ENCODE measurements at places on chromosomes 7 and 10.

DNA sequence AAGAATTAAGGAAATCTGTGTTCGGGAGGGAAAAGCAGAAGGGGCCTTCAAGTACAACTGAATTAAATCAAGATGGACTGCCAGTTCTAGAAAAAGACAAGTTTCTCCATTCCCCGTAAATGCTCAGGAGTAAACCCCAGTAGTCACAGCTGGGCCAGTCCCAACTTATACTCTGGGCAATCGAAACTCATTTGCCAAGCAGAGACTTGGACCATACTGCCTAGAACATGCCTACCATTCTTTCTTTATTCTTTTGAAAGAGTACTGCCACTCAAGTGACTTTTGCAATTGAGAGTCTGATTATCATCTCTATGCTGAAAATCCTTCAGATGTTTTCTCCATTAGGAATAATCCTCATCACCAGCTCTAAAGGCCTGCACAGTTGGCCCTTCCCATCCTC lies 21.4 kb downstream of the RPP30 start:
- no peak for DNase-seq

DNA sequence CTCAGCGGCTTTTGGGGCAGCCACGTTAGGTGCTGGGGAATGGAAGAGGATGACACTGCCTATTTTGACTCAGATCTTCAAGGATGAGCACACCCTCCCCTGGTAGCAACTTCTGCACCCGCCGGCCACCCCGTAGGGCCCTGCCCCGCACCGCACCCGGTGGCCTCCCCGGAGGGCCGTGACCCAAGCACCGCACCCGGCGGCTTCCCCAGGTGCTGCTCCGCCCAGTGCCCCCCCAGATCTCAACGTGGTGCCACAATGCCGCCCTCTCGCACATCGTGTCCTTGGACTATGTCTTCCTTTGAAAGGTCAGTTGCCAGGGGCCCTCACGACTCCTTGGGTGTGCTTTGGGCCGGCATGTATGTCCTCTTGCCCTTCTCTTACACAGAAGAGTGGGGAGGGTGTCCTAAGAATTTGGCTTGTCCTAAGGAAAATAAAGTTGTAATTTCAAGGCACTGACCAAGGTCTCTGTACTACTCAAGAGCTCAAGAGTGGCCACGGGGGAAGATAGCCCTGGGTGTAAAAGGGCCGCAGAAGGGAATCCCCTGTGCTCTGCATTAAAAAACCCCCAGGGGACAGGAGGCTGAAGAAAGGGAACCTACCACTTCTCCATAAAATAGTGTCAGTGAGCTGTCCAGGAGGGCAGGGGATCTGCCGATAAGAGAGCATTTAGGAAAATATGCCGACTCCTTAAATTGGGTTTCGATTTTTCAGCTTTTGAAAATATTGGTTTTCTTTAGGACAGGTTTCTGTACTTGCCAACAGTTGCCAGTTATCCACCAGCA lies 1.6 kb upstream of the LANCL2 start:
- no peak for DNase-seq

GRCh38 chr7:119545118-119545517 lies 727.9 kb upstream of the KCND2 start:
- no peak for DNase-seq

GRCh38 chr10:15453926-15454325 lies 82.8 kb upstream of the FAM171A1 start:
- no peak for DNase-seq

DNA sequence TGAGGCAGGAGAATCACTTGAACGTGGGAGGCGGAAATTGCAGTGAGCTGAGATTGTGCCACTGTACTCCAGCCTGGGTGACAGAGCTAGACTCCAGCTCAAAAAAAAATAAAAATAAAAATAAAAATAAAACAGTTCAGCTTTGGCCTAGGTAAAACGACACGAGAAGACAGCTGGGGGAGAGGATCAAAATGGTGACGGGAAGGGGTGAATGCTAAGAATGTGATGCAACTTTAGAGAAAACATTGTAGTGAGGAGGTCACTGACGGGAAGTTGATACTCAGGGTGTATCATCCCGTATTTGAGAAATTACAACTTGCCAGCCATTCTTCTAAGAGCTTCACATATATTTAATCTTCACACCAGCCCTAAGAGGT lies 1.1 kb downstream of the NDST2 start:
- DNase-seq: no peak

DNA sequence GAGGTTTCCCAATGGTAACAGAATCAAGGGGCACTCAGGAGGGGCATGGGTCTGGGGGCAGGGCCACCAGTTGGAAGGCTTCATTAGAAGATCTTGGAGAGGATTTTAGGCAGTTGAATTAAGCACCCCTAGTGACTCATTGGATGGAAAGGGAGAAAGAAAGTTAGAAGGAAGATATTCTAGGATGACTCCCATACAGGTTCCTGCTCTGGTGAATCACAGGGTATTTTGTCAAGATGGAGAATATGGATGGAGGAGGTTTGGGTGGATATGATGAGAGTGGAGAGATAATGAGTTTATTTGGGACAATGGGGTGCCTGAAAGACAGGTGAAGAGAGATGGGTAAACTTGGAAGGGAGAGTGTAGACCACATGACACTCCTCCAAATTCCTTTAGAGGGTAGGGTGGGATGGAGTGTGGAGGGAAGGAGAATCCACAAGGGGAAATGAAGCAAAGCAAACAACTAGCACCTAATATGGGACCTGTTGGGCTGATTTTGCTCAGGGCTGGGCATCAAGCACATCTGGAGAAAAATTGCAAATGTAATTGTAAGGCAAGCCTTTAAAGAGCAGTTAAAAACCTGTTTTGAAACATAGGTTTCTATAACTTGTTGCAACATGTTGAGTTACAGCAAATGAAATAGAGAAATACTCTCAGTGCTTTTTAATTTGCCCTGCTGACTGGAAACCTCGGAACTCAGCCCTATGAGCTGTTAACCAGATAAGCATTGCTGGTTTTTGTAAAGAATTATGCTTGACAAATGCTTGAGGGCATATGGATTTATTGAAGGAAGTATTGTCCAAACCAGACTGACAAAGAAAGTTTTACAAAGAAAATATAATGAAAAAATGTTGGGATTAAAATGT lies 2.9 kb upstream of the ENTPD7 start:
- no peak for DNase-seq

DNA sequence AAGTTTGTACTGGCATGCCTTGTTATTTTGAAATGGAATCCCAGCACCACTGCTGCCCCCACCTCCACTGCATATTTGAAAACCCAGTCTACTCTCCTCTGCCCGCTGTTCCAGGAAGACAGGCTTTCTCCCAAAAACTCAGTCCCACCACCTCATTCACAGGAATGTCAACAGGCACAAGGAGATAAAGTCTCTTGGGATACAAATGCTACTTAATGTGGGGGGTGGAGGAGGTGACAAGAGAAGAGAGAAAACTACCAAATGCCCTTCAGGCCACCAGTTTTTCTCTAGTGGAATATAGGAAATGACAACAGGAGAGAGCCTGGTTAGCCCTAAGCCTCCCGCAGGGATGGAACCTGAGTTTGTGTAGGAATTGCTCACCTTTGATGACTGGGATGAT lies 1.0 kb upstream of the COL13A1 start:
- DNase-seq: no peak

DNA sequence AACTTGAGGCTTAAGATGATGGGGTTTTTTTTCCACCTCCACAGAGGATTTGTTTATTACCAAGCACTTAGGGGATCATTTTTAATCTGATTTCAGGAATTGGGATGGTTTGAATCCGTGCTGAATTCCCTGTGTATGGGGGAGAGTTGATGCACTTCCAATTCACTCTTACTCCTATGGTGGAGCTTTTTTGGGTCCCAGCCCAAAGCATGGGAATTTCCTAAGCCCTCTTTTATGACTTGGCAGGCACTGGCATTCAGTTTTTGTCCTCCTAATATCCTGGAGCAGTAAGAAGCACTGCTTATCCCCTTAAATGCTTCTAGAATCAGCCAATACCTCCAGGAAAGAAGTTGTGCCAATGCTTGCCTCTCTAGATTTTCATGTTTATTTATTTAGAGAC lies 78.7 kb downstream of the HYCC1 start:
- no peak for DNase-seq

DNA sequence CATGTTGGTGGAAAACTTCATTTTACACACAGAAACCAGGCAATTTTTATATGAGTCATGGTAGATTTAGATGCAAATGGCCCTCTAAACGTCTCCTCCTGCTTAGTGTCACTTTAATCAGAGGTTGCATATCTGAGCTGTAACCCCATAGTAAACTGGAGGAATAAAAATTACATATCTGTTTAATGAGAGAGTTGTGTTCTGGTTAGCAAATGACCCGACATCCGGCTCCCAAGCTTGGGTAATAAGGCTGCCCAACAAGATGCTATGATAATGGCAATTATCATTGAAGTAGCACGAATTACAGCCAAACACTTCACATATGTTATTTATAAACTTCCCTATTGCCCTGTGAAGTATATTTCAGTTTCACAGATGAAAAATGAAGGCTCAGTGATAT lies 10.6 kb upstream of the ADAM12 start:
- DNase-seq: no peak

DNA sequence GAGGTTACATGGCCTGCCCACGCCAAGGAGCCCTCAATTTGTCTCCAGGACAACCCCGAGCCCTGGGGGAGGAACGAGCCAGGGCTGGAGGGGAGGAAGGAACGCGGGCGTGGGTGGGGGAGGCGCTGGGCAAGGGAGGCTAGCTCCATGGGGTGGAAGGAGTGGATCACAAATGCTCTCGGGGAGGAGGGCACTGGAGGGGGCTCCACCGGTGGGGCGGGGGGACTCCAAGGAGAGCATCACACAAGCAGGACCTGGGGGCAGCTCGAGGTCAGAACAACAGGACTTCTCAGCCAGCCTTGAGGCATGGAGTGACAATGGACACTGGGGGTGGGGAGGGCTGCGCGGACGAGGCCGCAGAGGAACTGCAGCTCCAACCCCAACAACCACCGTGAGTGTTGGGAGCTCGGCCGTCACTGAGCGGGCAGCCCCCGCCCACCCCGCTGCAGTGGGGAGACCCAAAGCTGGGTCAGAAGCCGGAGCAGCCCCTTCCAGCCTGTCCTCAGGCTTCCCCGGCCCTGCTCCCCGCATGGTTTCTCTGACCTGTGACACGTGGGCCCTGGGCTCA lies 41.1 kb downstream of the STK32C start:
- no peak for DNase-seq

DNA sequence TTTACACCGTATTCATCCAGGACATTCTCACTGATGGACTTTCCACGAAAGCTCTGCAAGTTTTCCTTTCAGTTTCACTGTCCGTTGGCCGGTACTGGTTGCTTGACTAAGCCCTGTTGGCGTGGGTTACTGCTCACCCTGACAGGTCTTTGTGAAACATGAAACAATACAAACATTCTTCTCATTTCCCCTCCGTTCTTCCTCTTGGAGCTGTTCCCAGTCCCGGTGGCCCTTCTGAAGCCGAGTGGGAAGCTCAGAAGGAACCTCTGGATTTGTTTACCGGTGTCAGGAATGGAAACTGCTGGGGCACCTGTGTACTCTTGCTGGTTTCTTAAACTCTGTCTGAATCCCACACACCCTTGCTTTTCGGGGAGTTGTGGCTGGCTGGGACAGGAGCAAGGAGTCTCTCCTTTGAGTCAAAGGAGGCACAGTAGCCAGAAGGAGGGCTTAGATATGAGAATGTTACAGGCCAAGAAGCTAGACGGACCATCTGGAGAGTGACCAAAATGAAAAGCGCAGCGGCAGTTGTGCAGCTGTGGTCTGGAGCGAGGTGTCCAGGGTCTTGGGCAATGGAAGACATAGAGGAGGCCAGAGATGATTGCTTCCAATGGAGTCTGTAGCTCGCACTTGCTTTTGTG lies 45.7 kb downstream of the LYZL2 start:
- DNase-seq: no peak

DNA sequence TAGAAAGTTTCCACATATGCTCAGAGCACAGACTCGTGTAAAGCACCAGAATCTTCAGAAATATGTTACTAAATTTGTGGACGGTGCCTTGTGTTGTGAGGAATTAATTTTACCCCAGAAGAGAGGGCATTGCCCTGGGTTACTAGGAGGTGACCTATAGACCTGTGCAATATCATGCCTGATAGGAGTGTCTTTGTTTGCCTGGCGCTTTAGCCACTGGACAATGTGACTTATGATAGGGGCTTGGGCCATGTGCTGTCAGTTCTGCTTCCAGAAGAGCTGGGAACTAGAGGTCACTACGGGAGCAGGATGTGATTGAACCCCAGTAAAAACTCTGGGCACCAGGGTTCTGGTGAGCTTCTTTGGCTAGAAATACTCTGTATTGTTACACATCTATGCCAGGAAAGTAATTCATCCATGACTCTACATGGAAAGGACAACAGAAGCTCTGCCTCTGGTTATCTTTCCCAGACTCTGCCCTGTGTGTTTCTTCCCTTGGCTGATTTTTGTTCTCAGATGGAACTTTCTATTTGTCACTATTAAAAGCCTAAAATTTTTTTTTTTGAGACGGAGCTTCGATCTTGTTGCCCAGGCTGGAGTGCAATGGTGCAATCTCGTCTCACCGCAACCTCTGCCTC lies 75.5 kb downstream of the SIRT1 start:
- DNase-seq: no peak

DNA sequence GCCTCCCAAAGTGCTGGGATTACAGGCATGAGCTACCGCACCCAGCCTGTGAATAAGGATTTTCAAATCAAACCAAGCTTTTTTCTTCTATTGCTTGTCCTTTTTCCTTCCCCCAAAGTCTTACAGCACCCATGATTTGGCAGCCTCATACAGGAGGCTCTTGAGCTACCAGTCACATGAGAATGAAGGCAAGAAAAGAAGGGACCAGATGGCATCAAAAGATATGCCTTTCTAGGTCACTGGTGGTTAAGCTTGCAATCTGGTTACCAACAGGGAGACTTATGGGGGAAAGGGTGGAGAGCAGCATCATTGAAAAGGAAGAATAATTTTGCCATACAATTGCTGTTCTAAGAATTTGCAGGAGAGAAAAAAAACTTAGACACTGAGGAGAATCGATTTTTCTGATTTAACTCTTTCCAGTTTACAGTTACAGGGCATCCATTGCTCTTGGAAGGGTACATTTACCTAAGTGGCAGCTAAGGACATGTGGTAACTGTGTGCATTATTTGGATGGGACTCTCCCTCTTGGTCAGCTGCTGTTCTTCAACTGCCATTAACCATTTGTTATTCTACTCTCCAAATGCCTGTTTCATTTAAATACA lies 29.5 kb downstream of the SMNDC1 start:
- no peak for DNase-seq

- DNase-seq: no peak
Measured at GRCh38 chr7:2281541-2281940, 32.7 kb downstream of the SNX8 start.

- DNase-seq: no peak
Measured at GRCh38 chr7:112749775-112750174, 40.4 kb downstream of the TMEM168 start.

DNA sequence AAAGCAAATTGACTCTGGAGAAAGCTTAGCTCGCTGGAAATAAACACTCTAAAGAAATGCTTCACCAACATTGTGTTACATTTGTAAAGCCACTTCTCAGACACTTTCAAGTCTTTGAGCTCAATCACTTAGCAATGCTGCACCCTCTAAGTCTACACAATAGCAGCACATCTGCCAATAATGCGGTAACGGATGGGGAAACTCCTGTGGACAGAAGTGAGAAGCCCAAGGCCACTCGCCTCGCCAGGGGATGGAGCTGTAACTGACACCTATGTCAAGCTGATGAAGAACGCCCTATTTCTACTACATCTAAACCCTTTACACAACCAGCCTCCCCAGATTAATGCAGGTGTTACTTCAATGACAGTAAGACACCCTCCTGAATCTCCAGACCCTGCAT lies 167.7 kb downstream of the SFMBT2 start:
- no peak for DNase-seq

Data from activated T-cell treated with anti-CD3 and anti-CD28 coated beads for 4 hours (primary cell).